NCI-H146 (cell line): ENCODE measurements at places on chromosomes 12 and 14.

DNA sequence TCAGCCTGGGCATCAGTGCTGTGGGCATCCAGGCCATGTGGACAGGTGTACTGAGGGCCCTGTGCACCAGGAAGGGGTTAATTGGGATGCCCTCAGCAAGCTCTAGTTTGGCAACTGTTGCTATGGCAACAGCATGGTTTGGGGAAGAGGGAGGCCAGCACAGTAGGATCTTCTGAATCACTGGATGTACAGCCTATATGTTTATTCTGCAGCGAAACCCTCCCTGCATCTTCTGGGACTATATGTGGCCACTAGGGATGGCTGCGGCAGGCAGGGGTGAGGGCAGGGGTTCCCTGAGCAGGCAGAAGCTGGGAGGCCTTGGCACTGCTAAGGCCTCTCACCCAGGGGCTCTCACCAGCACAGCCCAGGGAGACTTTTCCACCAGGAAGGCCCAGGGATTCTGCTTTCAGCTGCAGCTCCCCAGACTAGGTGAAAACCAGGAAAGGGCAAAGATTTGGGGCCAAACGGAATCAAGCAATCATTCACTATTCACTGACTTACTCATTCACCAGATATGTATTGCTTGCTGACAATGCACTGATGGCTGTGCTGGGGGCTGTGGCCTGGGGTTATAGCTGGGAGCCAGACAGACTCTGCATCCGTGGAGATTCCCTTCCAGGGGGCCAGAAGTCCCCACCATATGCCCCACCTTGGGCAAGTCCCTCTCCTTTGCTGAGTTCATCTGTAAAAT, 42.8 kb downstream of the IRF2BPL start:
- no peak for DNase-seq

- DNase-seq = no peak
Measured at GRCh38 chr12:92272061-92272964, 126.7 kb upstream of the BTG1 start.

DNA sequence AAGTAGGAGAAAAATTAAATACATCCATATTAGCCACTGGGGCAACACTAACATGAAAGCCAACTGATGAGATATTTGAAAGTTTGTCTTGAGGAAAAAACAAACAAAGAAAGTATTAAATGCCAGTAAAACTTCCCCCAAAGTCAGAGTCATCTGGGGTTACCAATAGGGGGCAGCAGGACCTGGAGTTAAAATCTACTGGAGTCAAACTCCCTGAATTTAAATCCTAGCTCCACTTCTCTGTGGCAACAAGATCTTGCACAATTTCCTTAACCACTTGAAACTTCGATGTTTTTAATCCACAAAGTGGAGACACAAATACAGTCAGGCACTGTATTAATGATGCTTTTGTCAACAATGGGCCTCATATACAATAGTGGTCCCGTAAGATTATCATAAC, 14.4 kb downstream of the PLEKHG7 start:
- DNase-seq = no peak

- peak; percentile 11 for DNase-seq
Measured at GRCh38 chr12:21248679-21249078, 86.0 kb downstream of the SLCO1A2 start.

DNA sequence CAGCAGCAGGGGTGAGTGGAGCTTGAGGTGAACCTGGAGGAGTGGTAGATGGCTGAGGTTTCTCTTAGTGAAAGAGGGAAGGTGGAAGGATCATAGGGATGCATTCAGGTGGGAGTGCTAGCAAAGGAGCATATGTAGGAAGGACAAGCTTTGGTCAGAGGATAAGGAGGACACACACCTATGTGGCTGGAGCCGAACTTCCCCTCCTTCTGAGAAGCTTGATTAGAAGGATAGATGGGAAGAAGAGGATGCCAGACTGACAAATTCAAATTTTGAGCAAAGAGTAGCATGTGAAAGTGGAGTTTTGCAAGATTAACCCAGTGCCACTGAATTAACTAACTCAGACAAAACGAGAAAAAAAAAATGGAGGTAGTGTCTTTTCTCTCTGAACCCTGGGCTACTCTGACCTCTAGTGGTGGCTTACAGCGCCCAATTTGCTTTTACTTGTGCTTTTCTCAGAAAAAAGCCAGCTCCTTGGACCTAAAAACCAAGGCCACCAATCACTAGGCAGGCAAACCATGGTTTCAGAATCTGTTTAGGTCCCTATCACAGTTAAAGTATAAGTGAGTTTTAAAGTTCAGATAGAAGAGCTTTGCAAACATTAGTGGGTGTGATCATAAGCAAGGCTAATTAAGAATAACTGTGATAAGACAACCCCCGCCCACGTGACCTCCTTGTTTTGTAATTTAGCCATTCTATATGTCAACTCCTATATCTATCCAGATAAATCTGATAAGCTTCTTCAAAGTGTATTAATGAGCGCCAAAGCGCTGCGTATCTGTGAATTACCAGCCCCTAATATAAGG, 15.5 kb downstream of the EMP1 start:
- DNase-seq = peak; percentile 39
